Activated naive CD8-positive, alpha-beta T cell treated with anti-CD3 and anti-CD28 coated beads, Interleukin-2, amount 10 ng/mL, durations not matched to agents 7 days and 5 days (primary cell): ENCODE measurements at places on chromosomes 6 and 20. TPM values are rescaled to one million over a fixed set of nuclear protein-coding genes. Genes with fewer than 3 reads are reported as not detected.
A peak's percentile ranks its signal among the peaks of the same experiment; 100 is the strongest.

- H3K27ac ChIP-seq, result no peak overlapping the region
- no peak overlapping the region for H3K4me3 ChIP-seq
- H3K36me3 ChIP-seq, result no peaks in the 10 kb centered on the region
- peaks cover 2% of the 10 kb centered on the region for H3K27me3 ChIP-seq
- no peak for DNase-seq
- peaks cover 11% of the 10 kb centered on the region for H3K4me1 ChIP-seq
Observed at GRCh38 chr6:137637121-137637520, 142.9 kb upstream of the OLIG3 start.

DNA sequence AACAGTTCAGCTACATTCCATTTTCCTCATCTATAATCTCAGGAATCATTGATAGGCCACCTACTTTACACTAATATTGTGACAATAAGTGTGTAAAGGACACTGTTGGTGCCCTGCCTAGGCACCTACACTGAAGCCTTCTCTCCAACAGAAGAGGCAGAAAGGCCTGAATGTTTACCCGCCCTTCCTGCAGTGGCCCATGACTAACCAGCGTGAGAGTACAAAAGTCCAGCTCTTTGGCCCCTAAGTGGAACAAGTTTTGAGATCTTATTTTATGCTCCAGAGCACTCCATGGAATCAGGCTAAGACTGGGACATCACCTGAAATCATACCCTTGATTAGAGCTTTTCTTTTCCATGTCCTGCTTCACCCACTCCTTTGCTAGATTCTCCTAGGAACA is 359.7 kb downstream of the ARHGAP18 start:
- no peak for DNase-seq
- H3K27ac ChIP-seq, result no peak overlapping the region
- no peaks in the 10 kb centered on the region for H3K36me3 ChIP-seq
- no peak overlapping the region for H3K4me3 ChIP-seq
- peaks cover 16% of the 10 kb centered on the region for H3K27me3 ChIP-seq
- H3K4me1 ChIP-seq, result no peaks in the 10 kb centered on the region

CST4 gene
- total RNA-seq, result not detected

RAET1E gene
- total RNA-seq, result not detected

DNA sequence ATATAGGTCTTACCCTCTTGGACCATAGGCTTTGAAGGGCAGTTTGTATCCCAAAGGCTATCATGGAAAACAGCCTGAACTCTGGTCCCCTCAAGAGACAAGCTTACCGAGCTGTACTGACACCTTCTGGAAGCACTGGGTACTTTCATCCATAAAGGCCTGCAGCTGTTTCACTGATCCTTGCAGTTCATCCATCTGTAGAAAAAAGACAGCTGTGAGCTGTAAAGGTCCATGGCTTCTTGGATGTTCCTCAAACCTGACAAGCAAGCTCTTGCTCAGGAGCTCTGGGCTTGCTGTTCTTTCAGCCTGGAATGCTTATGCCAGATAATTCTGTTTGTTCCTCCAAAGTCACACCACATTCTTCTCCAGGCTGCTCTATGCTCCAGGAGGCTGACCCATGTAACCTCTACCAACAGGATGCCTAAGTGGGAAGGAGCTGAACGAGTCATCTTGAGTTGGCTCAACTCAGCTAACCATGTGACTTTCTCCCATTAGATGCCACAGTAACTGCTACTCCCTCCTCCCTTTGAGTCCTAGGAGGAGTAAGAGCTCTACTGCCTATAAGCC is 8.8 kb upstream of the NDRG3 start:
- peak; percentile 16 for DNase-seq
- peaks cover 33% of the 10 kb centered on the region for H3K36me3 ChIP-seq
- H3K27me3 ChIP-seq, result no peaks in the 10 kb centered on the region
- peaks cover 7% of the 10 kb centered on the region for H3K4me1 ChIP-seq
- no peak overlapping the region for H3K27ac ChIP-seq

GRCh38 chr6:19551611-19552010 is 285.6 kb upstream of the ID4 start:
- no peaks in the 10 kb centered on the region for H3K36me3 ChIP-seq
- no peak for DNase-seq
- H3K27ac ChIP-seq, result no peak overlapping the region
- no peak overlapping the region for H3K4me3 ChIP-seq

GRCh38 chr6:166402582-166403277 is 20.0 kb upstream of the MPC1 start:
- H3K36me3 ChIP-seq, result no peaks in the 10 kb centered on the region
- DNase-seq, result no peak
- no peak overlapping the region for H3K27ac ChIP-seq
- H3K27me3 ChIP-seq, result peaks cover 6% of the 10 kb centered on the region
- no peak overlapping the region for H3K4me3 ChIP-seq

CYP21A2 gene
- total RNA-seq, result 0.72 TPM

SLC12A5 gene
- total RNA-seq, result 1.6 TPM

OPRM1 gene
- total RNA-seq, result not detected
